Hindlimb muscle (tissue), 1 donor: ENCODE measurements at places on chromosomes 13 and 19.

DNA sequence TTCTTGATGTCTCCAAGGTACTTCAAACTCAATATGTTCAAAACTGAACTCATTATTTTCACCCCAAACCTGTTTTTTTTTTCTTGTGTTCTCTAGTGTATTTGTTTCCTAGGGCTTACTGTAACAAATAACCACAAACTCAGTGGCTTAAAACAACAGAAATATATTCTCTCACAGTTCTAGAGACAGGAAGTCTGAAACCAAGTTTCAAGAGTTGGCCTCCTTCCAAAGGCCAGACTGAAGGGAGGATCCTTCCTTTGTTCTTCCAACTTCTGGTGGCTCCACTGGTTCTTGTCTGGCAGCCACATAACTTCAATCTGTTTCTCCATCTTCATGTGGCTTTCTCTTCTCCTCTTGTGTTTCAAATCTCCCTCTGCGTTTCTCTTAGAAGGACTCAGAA lies 62.0 kb upstream of the PDCD5 start:
- DNase-seq = no peak

- peak; percentile 19 for DNase-seq
Observed at GRCh38 chr19:49210901-49211451, 53.4 kb downstream of the TRPM4 start.

DNA sequence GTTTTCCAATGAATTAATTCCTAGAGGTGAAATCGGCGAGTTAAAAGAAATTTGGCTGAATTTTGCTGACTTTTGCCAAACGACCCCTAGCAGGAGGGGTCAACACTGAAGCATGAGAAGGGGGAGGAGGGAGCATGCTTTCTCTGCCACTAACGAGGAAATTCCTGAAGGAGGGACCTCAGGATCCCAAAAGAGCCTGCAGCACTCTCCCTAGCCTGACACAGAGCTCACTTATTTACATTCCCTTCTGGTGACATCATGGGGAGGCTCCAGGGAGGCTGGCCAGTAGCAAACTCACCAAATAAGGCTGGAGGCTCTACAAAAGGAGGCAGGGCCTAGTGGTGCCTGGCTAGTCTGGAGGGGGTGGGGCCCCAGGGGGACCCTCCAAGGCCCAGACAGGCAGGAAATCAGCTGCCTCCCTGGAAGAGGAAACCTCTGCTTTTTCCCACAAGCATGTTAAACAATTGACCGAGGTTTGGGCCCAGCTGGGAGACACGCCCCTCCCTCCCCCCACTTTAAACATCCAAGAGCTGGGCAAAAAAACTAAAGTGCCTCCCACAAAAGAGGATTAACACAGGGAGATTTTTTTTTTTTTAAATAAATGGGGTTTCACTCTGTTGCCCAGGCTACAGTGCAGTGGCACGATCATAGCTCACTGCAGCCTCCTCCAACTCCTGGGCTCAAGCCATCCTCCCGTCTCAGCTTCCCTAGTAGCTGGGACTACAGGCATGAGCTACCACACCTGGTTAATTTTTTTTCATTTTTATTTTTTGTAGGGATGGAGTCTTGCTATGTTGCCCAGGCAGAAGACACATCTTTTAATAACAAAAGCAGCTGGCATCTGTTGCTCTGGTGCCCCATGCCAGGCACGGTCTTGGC lies 2.1 kb downstream of the DAPK3 start:
- DNase-seq = peak; percentile 86

GRCh38 chr19:46720503-46721239 lies 3.8 kb upstream of the PRKD2 start:
- no peak for DNase-seq

DNA sequence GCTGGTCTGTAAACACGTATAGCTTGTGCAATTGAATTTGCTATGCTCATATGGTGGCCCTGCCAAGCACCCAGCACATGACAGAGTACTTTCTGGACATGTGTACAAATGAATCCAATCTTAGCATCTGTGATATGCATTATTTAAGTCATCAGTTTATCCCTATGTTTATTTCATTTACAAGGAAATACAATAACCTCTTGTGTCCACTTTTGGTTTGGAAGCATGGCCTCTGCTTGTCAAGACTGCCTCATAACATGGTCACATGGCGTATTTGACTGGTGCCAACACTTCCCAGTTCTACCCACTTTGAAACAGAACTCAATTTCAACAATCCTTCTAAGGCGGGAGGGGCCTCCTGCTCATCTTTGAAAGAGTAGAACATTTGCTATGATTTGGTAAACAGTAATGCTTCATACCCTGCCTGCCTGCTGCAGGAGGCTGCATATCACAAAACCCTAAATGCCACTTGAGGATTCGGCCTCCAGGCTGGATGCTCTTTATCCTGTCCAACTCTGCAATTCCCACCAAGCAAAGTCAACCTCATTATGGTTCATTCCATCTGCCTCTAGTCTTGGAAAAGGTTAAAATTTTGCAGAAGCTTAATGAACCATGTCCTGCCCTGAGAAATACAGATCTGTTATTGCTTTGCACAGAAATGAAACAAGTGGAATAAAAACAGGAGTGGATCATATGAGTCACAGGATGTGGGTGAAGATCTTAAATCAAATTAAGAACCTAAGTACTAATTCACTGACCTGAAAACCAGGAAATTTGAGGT lies 151.3 kb downstream of the CYSLTR2 start:
- no peak for DNase-seq

GRCh38 chr19:48554385-48555091 lies 2.6 kb downstream of the SULT2B1 start:
- DNase-seq = no peak

DNA sequence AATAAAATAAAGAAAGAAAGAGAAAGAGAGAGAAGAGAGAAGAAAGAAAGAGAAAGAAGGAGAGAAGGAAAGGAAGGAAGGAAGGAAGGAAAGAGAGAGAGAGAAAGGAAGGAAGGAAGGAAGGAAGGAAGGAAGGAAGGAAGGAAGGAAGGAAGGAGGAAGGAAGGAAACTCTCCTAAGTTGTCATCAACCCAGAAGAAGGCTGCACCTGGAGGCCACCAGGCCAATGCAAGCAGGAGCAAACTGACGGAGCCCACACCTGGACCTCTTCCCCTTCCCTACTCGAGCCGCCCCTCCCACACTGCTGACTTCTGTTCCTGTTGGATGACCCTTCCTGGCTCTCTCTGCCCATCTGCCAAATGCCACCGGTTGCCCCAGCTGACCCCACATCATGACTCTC lies 8.7 kb downstream of the ACER1 start:
- DNase-seq = no peak

DNA sequence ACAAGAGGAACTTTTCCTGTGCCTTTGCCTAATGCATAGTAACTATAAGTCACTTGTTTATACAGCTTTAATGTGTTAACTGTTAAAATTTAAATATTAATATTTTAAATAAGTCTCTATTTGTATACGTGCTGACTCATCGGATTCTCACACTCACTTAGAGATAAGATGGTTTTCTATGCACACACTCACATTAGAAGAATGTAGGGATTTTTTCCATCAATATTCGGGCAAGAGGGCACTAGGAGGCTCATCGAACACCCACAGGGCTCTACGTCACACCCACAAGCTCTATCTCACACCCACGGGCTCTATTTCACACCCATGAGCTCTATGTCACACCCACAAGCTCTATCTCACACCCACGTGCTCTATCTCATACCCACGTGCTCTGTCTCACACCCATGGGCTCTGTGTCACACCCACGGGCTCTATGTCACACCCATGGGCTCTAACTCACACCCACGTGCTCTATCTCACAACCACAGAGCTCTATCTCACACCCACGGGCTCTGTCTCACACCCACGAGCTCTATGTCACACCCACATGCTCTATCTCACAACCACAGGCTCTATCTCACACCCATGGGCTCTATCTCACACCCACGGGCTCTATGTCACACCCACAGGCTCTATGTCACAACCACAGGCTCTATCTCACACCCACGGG lies 73.4 kb downstream of the COL4A2 start:
- DNase-seq = no peak

- DNase-seq = no peak
Observed at GRCh38 chr13:47661076-47661475, 340.0 kb downstream of the SUCLA2 start.

DNA sequence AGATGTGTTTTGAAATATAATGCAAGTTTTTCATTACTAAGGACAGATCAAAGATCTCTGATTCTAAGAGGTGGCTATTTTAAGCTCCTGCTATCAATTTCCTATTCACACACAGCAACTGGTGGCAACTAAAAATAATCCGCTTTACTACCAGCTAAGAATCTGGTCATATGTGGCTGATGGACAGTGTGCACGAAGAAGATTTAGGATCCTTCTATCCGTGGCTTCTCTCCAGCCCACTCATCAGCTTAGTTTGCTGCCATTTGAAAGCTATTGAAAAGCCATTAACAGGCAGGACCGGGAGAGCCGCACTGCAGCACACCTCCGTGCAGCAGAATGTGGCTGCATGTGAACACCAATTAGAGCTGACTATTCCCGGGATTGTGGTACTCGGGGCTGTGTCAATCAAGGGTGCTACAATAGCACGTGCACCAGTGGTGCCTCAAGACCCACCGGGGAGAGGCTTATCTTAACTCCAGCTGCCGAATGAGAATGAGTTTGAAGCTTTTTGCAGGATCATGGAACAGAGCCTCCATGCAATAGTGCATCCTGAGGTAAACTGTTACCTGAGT lies at the start of gene MYO16:
MYO16 (plus strand) TSS at position 431 of the 572 bp plus-strand sequence. CDS start 234 bp downstream, outside the sequence.
- no peak for DNase-seq
